HFFc6 (cell line): ENCODE measurements at places on chromosomes 3 and 15. TPM values are rescaled to one million over a fixed set of nuclear protein-coding genes. Genes with fewer than 3 reads are reported as not detected.

CCR8 gene
- total RNA-seq = not detected in 3 replicates

SAMD7 gene
- not detected in 3 replicates for total RNA-seq

LRRK1 gene
- 11.4 to 13.5 TPM (median 12.9 TPM) in 3 replicates for total RNA-seq

RBM15B gene
- 25.9 to 29.9 TPM (median 29.1 TPM) in 3 replicates for total RNA-seq

FBXO40 gene
- not detected in 3 replicates for total RNA-seq
